MG63 (cell line): ENCODE measurements at places on chromosomes 1 and 21.
A peak's percentile ranks its signal among the peaks of the same experiment; 100 is the strongest.

DNA sequence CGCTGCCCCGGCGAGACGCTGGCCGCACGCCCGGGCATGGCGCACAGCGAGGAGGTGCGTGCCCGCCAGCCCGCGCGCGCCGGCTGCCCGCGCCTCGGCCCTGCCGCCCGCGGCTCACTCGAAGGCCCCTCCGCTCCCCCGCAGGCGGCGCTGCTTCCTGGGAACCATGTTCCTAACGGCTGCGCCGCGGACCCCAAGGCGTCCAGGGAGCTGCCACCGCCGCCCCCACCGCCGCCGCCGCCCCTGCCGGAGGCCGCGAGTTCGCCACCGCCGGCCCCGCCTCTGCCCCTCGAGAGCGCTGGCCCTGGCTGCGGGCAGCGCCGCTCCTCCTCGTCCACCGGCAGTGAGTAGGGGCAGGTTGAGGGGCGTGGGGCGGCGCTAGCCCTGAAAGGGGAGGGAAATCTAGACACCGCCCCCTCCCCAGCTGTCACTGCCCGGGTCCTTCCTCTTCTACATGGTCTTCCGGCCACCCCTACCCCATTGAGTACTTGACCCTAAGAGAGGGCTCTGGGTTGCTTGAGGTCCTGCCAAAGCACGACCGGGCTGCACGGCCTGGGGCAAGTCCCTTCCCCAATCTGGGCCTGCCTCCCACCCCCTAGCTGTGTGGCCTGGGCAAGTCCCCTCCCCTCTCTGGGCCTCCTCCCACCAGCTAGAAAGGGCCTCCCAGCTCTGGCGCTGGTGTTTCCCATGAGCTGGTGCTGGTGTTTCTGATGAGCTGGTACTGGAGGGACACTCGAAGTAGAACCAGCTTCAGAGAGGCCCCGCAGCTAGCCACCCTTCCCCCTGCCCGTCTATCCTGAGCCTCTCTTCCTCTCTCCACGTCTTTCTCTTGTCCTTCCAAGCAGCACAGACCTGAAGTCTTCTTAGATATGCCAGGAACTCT, 17.0 kb downstream of the TNFRSF25 start:
- peak; percentile 68 for DNase-seq

- DNase-seq, result peak; percentile 34
These were observed 7.0 kb downstream of the BCAN start for GRCh38 chr1:156648951-156649350.

DNA sequence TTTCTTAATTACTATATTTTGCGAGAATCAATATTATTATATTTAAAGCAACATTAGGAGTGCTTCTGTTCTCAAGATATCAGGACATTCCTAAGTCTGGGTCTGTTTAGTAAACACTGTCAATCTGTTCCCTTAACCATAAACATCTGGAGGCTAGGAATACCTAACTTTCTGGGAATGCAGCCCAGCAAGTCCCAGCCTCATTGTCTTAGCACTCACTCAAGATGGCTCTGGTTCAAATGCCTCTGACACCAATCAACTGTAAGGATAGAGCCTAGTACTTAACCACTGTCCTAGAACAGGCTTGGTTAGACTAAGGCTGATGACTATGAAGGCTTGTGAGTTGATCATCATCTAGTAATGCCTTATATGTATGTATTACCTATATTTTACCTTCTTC, 61.5 kb downstream of the TNN start:
- peak; percentile 86 for DNase-seq

DNA sequence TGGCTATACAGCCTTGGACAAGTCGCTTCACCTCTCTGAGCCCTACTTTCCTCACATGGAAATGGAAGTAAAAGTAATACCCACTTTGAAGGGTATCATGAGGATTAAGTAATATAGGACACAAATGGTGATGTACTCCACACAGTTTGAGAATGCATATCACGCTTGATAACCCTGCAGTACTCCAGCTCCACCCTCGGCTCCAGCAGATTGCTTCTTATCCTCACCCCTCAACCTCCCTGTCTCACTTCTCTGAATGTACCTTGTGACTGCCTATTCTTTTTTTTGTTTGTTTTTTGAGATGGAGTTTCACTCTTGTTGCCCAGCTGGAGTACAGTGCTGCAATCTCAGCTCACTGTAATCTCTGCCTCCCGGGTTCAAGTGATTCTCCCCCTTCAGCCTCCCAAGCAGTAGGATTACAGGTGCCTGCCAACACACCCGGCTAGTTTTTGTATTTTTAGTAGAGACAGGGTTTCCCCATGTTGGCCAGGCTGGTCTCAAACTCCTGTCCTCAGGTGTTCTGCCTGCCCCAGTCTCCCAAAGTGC, 55.5 kb downstream of the LDLRAD2 start:
- DNase-seq, result no peak

DNA sequence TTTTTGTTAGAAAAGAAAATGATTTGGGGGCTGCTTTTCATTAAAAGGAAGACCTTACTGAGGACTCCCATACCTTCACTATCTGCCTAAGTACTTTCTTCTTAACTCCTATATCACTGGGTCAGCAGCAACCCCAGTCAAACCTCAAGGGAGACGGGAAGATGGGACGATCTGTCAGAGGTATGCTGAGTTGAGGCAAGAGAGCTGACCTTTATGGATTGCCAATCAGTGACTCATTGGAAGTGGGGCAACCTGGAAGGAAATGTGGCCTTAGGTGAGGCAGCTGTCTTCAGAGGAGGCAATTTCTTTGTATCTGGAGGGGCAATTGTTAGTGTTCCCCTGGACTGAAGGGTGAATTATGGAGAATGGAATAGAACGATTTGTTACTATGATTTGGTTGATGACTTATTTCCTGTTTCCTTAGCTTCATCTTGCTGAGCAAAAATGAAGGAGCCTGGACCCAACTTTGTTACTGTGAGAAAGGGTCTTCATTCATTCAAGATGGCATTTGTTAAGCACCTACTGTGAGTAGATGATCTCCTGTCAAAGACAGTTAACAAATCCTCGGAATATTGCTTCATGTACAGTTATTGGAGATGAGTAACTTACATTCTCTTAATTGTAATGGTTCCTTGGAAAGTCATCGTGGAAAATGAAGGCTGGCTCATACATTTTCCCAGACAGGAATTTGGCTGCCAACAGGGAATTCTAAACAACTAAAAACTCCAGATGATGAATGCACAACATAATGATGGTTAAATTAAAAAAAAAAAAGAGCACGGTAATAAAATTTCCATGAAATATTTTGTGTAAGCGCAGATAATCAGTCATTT, 134.7 kb upstream of the KCNJ15 start:
- no peak for DNase-seq

DNA sequence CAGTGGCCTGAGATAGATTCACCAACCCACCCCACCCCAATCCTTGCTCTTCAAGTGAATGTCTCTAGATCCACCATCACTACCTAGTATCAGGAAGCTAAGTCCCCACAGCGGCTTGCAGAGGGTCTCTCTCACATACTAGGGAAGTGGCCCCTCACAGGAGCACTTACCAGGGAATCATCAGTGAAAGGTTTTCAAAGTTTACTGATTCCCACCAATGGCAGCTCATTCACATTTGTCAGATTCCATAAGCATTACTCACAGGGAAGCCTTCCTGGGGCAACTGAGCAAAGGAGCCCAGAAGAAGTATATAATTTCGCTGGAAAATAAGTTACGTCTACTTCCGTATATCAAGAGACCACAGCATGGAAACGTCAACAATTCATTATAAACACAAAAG, 120.8 kb downstream of the GREM2 start:
- no peak for DNase-seq
